ENCODE measurements at places on chromosomes 3 and 15.
A peak's percentile ranks its signal among the peaks of the same experiment; 100 is the strongest.

DNA sequence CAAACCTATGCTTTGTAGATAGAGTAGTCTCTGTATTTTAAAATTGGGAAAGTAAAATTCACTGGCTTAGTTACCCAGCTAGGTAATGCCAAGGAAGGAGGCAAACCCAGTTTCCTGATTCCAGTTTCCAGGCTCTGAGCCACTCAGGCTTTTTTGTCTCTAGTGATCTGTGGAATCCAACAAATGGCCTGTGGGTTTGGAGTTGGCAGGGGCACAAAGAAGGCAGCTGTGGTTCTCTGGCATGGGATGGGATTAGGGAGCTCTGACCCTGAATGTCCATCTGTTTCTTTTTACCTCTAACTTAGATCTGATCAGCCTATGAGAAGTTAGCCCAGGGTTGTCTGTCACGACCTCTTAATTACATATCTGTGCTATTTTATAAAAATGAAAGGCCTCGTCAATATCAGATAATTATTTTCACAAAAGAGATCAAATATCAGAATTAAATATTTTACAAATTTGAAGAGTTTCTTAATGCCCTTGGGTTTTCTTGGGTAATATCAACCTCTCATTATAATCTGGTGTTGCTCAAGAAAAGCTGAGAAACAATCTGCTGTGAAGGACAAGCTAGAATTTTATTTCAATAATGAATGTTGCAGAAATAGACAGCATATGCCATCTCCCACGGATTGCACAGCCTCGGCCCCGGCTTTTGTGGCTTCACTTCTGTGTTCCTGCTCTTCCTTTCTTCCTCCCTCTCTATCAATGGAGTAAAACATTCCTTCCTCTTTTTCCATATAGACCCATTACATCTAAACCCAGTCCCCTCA is 63.7 kb upstream of the DAZL start:
- no peak for DNase-seq

DNA sequence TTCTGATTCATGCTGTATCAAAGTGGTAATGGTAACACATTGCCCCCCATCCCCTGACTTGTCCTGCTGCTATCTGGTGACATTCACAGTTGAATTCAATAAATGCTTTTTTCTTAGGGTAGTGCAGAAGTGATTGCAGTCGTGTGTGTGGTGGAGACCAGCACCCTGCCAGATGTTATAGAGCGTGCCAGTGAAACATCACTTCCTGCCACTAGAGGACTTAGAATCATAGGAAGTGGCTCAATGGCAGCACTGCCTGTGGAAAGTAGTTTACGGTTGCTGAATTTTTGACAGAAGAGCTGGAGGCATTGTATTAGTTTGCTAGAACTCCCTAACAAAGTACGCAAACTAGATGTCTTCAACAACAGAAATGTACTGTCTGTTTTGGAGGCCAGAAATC is 37.4 kb upstream of the P2RY12 start:
- peak; percentile 2 for DNase-seq

- DNase-seq = no peak
Measured at GRCh38 chr3:149493315-149494021, 19.0 kb downstream of the TM4SF4 start.

- no peak for DNase-seq
Measured at GRCh38 chr3:149501524-149501923, 27.0 kb downstream of the TM4SF4 start.

DNA sequence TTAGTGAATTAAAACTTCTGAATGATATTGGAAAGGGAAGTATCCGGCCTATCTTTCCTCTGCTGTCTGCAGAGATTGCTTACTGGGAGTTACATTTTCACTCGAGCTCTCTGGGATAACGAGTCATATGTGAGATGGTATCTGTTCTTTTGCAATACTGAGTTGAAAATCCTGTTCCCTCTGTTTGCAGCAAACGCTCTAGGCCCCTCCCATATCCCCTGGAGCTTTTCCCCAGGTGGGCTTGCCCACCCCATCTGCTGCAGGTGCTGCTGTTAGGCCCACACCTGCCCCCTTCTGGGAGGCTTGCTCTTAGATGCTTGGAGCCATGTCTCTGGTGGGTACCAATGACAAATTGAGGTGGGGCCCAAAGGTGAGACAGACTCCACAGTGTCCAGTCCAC is 42.7 kb upstream of the MTMR10 start:
- peak; percentile 76 for DNase-seq

GRCh38 chr3:158625881-158626280 is 18.4 kb upstream of the GFM1 start:
- DNase-seq = no peak

DNA sequence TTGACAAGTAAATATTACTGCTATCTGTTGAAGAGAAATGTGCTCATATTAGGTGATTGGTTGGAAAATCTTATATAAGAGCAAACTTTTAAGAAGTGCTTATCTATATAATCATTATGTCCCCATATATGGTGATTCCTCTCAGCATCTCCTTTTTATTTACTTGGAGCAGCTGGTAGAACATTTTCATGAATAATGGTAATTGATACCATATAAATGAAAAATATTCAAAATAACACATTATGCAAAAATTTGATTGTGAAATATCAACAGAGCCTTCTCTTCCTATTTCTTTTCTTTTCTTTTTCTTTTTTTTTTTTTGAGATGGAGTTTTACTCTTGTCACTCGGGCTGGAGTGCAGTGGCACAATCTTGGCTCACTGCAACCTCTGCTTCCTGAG is 56.2 kb downstream of the ROBO2 start:
- no peak for DNase-seq

- no peak for DNase-seq
Measured at GRCh38 chr3:2853651-2854050, 256.5 kb downstream of the IL5RA start.

DNA sequence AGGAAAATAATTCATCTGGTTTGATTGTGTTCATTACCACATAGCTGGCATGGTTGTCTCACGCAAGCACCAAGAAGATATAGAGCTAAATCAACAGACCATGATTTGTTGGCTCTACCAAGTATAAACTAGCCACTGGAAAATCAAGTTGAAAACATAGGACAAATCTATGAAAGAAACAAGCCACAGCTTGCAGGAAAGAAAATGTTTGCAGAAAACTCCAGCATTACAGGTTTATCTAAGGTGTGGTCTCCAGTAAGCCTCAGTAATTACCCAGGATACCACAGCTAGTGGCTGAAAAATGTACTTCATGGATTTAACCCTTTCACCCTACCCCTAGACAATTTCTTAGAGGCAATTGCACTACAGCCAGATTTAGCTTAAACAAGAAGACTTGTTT is 340.6 kb downstream of the SOX2 start:
- peak; percentile 48 for DNase-seq

- DNase-seq = no peak
Measured at GRCh38 chr3:155356594-155357370, 63.3 kb upstream of the STRIT1 start.

DNA sequence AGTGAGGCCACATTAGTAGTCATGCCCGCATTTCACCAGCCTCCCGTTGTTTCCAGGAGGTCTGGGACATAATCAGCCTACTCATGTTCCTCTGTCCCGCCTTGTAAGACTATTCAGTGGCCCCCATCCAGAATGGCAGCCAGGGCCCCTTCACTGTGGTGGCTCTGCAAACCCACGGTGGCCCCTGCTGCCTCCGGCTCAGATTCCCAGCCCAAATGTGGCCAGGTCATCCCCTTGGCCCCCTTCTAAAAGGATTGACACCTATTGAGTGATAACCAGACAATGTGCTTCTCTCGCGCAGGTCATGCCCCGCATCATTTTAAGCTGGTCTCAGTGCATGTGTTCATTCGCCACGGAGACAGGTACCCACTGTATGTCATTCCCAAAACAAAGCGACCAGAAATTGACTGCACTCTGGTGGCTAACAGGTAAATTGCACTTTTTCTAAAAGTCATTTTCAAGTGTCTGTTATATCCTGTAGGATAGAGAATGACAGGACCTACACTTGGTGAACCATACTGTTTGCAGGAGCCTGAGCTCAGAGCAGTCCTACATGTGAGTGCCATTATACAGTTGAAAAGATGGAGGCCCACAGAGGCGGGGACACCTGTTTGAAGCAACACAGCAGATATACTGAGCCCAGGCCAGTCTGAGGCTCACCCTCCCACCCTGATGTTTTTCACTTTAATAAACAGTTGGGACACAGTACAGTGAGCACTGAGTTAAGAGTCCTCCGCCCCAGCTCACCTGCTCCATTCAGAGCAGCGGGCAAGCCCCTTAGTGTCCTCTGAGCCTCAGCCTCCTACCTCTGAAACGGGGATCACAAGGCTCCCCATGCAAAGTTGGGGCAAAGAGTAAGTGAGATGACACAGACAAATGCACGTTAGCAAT is 47.7 kb downstream of the PXYLP1 start:
- DNase-seq = peak; percentile 34

DNA sequence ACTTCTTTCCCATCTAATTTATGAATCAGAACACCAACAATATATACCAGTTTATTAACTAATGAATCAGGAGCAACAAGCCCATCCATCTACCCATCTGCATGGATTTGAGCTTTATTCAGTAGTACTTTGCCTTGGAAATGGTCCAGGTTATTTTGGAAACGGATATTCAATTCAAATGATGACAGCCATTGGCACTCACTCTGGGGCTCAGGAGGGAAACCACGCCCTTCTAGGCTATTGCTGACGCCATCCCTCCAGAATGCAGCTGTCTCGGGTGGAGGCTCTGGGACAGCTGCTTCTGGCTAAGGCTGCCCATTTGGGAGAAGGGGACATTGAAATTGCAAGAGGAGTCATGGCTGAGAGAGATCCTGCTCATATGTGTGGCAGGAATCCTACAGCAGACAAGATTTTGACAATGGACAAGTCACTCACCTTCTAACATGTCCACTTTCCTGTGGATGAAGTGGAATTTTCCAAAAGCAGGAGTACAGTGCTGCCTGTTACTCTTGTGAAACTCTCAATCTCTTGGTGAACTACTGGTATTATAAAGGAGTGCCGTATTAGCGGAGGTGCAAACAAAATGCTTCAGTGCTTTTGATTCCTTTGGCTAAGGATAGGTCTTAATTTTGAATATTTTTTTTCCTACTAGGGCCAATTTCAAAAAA is 29.3 kb upstream of the TRAK1 start:
- DNase-seq = peak; percentile 72

- DNase-seq = peak; percentile 33
Measured at GRCh38 chr3:10983219-10983916, 9.2 kb upstream of the SLC6A1 start.

DNA sequence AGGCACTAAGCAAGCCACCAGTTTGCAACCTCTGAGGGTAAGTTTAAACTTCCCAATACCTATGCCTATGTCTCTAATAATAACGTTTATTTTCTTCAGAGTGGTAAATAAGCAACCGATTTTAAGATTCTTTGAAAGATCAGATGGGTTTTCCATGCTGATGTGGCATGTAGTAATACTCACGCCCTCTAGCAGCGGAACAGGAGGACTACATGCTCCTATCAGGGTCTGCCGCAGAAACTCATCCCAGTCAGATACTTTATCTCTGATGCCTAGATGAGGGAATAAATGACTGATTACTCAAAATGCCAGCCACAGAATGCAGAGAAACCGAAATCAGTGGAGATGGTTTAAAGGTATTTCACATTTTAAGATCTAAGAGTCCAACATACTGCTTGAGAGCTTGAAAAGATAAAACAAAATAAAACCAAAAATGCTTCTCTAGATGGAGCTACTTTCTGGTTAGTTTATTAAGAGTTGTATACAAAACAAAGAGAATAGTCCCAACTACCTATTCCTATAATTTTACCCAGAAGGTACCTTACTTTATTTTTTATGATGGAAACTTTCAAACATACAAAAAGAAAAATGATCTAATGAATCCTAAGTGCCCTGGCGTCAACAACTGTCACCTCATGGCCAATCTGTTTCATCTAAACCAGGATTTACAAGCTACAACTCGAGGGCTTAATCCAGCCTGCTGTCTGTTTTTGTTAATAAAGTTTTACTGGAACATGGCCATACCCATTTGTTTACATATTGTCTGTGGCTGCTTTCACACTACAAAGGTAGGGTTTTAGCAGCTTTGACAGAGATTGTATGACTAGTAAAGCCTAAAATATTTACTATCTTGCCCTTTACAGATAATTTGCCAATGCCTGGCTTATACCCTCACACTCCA is 37.5 kb upstream of the STIMATE start:
- DNase-seq = peak; percentile 50

DNA sequence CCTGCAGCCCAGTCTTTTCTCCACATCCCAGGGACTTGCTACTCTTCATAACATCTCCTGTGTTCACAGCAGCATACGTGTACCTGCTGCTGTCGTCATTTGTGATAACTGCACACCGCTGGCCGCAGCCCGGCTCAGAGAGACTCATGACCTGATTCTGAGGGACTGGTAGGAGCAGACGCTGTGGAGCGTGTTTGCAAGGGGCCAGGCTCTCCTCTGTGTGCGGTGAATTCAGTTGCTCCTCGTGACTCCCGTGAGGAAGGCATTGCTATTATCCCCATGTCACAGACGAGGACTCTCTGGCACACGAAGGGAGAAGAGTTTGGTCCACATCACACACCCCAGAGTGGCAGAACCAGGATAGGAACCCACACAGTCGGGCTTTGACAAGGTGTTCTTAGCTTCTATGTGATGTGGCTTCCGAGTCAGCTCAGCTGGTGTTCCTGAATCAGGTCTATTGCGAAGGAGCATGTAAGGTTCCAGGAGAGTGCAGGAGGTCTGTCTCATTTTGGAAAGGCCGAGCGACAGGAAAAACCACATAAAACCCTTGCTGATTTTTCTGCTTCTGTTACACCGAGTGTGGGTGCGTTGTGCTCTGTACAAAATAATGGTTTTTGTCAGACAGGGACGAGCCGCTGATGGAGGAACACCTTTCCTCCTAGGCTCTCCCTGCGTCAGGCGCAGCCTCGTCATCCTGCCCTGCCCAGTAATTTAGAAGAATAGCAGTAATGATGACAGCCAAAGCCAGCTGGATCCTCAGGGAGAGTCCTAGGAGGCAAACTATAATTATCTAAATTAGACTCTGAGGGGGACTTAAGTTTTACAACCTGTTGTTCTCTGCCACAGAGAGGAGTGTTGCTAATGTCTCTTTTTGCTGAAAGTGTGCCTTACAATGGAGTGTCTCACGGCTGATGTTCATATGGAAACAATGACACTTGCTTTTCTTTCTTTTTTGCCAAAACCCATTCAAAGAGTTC is 157.5 kb upstream of the RGMA start:
- peak; percentile 86 for DNase-seq

GRCh38 chr3:149947231-149947630 is 23.5 kb downstream of the PFN2 start:
- DNase-seq = no peak

- DNase-seq = no peak
Measured at GRCh38 chr3:189165092-189165612, 6.6 kb upstream of the TPRG1 start.

Data from NCI-H69 (cell line).